Posterior cingulate gyrus (tissue), 11 donors: ENCODE measurements at places on chromosomes 11 and 22.

GRCh38 chr22:35373781-35374180 is 7.1 kb upstream of the HMOX1 start:
- DNase-seq: no peak

DNA sequence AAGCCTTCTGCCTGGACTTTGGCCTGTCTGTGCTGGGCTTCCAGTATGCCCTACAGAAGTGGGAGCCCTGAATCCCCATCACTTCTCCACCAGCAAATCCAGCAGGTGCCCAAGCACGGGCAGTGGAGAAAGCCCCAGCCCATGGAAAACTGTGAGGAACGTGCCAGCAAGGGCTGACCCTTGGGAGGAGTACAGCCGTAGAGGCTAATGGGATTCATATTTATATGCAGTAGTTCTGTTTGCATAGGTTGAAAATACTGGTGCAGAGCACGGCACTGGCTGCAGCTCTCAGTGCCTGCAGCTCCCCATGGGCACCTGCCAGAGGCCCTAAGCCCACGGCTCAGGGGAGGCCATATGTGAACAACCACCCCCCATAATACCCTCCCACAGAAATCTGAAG is 10.1 kb downstream of the NAGA start:
- DNase-seq: no peak

DNA sequence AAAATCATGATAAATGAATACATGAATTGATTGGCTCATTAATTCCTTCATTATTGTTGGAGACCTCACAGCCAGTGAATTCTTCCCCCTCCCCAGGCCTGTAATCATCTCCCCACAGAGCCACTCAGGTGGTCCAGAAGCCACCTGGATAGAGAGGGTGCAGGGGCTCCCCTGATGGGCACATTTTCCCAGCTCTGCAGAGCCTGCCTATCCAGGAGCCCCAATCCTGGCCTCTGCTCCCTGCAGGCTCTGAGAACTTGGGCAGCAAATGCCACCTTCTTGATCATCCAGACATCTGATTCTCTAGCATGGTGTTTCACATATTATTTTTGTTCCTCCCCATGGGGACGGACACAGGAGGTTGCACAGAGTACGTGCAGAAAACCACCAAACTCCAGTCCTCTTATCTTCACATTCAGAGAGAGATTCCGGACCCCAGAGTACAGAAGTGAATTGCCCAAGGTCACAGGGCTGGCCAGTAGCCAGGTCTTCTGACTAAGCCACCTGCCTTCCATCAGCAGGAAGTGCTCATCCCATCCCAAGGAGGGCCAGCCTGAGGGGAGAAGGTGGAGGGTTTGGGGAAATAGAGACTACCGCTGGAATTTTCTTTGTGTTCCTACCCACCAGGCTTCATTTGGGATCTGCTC is 348.0 kb downstream of the BUD13 start:
- no peak for DNase-seq

DNA sequence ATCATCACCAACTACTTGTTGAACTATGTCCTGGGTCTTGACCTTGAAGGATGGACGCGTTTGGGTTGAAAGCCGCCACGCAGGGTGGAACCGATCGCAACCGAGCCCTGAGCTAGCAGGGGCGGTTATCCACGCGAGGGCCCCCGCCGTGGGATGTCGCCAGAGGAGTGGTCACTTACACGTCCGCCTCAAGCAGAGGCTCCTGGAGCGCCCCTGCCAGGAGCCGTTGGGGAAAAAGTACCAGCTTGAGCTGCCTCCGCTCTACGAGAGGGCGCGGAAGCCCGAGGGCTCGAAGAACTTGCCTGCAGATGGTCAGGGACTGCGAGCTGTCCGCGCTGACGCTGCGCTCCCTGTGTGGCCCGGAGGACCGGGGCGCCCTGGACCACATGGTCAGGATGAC is 100.7 kb upstream of the OR4C13 start:
- no peak for DNase-seq

GRCh38 chr11:105937331-105937730 is 84.7 kb downstream of the MSANTD4 start:
- no peak for DNase-seq

GRCh38 chr11:83374311-83374710 is 88.1 kb upstream of the CCDC90B start:
- no peak for DNase-seq

- no peak for DNase-seq
Observed at GRCh38 chr11:70644343-70645060, 246.2 kb downstream of the CTTN start.

DNA sequence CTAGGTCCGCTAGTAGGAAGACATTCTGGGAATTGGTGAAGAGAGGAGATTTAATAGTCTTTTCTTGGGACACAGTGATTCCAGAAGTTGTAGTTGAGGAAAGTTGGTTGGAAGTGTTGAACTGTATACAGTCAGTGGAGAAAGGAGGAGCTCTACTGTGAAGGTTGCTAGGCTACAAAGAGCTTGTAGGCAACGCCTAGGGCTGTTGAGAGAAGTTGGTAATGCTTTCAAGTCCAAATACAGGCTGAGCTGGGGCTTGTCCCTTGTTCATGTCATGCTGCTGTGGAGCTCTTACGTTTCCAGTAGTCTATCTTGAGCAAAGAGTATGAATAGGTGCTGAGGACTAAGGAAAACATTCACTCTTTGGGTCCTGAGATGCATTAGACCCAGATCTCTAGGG is 1.1 kb downstream of the TBCEL start:
- DNase-seq: no peak

- no peak for DNase-seq
Observed at GRCh38 chr22:28051091-28051786, 132.2 kb upstream of the PITPNB start.

DNA sequence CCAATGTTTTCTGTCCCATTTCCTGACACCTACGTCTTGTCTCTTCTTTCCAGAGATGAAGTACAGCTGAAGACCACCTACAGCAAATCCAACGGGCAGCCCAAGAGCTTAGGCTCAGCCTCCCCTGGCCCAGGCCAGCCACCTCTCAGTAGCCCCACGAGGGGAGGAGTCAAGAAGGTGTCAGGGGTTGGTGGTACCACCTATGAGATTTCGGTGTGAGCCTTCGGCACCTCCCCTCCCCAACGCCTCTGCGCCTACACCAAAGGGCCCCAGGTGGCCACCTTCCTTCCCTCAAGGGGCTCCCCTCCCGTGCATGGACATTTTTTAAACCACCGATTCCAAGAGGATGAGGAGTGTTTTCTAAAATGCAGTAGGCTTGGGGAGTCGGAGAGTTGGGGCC is 12.2 kb downstream of the MED19 start:
- no peak for DNase-seq

DNA sequence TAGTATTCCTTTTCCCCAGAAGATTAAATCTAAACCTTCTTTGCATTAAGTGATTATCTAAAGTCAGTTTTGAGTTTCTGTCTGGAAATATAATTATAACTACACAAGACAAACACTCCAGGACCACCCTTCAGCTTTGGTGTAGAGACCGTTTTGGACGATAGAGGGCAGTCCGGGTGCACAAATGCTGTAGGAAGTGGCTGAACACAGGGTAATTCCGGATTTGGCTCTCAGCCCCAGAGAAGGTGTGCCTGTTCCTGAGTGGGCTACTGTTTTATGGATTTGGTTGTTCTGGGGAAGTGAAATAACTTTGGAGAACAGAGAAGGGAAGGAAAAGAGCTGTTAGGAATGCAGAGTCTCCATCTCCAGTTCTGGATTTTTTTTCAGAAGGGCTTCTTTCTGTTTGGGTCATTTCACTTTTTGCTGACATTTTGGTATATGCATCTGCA is 14.8 kb downstream of the EXT2 start:
- DNase-seq: no peak

GRCh38 chr11:33843018-33843417 is 48.9 kb downstream of the LMO2 start:
- DNase-seq: no peak

GRCh38 chr22:39524753-39525657 is 4.6 kb downstream of the ATF4 start:
- no peak for DNase-seq
